H9 (cell line): ENCODE measurements at places on chromosomes 5 and 9.

DNA sequence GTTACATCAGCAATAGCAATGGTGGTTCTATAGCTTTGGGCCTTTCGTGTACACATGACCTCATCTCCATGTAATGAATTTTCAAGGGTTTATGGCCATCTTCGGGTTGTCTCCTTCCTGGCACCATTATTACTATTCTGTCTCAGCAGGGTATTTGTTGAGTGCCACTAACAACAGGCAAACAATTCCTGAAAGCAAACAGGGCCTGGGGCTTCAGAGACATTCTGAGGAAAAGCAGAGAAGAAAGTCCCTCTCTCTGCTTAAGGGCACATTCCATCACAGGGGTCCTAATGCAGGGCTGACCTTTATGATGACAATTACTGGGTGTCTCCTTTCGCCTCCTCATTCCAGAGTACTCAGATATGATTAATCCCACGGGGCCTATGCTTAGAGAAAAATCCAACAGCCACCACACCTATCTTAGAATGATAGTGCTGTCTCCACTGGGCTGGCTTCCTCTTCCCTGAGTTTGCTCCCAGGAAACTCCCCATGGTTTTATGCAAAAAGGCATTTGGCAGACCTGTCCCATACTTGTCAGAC is 540.2 kb upstream of the ZNF462 start:
- DNase-seq: no peak
- H3K27me3 ChIP-seq: no peaks in the 10 kb centered on the region
- no peaks in the 10 kb centered on the region for H3K36me3 ChIP-seq
- H3K4me3 ChIP-seq: no peak overlapping the region

- no peak overlapping the region for H3K27ac ChIP-seq
- no peaks in the 10 kb centered on the region for H3K4me1 ChIP-seq
- no peaks in the 10 kb centered on the region for H3K27me3 ChIP-seq
- no peak overlapping the region for H3K4me3 ChIP-seq
- H3K36me3 ChIP-seq: no peaks in the 10 kb centered on the region
Observed at GRCh38 chr5:18023275-18023674, 389.0 kb downstream of the TAF11L14 start.

DNA sequence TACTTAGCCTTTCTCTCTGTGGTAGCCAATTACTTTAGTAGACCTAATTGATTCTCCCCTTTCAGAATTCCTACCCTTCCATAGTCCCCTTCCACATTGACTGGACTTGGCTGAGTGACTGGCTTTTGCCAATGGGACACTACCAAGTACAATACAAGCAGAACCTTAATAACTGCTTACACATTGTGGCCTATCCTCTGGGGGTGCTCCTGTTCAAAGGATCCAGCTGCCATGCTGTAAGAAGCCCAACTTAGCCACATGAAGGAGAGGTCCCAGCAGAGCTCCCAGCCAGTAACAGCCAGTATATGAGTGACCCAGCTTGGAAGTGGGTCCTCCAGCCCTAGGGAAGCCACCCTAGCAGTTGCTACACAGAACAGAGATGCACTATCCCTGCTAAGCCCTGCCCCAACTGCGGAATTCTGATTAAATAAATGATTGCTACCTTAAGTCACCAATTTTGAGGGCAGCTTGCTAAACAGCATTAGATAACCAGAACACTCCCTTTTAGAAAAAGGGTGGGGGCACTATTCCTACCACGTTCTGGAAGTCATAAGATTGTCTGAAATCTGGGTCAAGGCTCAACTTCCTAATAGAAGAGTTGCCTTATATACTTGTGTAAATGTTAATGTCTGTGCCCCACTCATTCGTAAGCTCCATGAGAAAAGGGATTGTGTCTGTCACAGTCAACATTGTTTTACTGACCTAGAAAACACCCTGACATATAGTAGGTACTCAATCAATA is 11.1 kb upstream of the APTX start:
- 0 out of 2 replicates have a peak, but pooled peaks cover 3% of the 10 kb centered on the region for H3K4me1 ChIP-seq
- DNase-seq: no peak
- H3K27me3 ChIP-seq: no peaks in the 10 kb centered on the region
- no peak overlapping the region for H3K27ac ChIP-seq
- H3K4me3 ChIP-seq: no peak overlapping the region

GRCh38 chr9:27590651-27591050 is 17.4 kb upstream of the C9orf72 start:
- H3K36me3 ChIP-seq: no peaks in the 10 kb centered on the region
- H3K4me1 ChIP-seq: no peaks in the 10 kb centered on the region
- H3K27me3 ChIP-seq: no peaks in the 10 kb centered on the region
- no peak overlapping the region for H3K4me3 ChIP-seq
- H3K27ac ChIP-seq: no peak overlapping the region

- H3K4me1 ChIP-seq: peaks cover 16% of the 10 kb centered on the region
- no peaks in the 10 kb centered on the region for H3K36me3 ChIP-seq
- H3K4me3 ChIP-seq: no peak overlapping the region
- no peak overlapping the region for H3K27ac ChIP-seq
Observed at GRCh38 chr5:107501965-107502675, 168.6 kb downstream of the EFNA5 start.

DNA sequence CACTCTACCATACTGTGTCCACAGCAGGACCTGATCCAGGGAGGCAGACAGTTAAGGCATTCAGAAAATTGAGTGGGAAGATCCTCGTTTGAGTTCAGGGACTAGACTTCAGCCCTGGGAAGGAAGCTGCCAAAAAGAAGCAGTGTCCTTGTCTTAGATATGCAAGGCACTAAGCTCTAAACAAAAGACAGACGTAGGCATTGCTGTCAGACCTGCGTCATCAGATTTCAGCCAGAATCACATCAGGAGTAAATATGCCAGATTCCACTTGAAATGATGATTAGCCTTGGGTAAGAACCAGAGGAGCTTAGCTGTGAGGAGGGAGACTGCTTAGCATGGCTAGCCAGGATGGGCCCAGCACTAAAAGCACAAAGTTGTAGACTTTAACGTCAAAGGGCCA is 56.7 kb downstream of the MAMDC2 start:
- H3K4me3 ChIP-seq: no peak overlapping the region
- H3K27ac ChIP-seq: no peak overlapping the region
- H3K36me3 ChIP-seq: no peaks in the 10 kb centered on the region
- DNase-seq: no peak

DNA sequence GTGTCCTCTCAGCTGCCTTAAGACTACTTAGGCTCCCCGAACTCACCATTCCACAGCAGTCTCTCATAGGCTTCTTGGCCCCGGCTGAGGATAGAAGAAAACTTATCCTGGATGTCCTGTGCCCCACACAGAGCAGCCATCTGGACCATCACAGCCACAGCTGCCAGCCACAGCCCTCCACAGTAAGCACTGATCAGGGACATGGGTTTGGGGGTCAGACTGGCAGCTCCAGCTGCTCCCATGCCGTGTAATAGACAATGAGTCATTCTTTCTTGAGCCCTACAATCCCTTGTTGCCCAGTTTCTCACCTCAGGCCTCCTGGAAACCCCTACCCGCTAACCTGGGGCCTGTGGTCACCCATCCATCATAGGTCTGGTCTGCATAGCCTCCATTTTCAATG is 5.7 kb downstream of the CREB3 start:
- no peak overlapping the region for H3K4me3 ChIP-seq
- H3K27ac ChIP-seq: no peak overlapping the region
- no peaks in the 10 kb centered on the region for H3K4me1 ChIP-seq
- no peak for DNase-seq

DNA sequence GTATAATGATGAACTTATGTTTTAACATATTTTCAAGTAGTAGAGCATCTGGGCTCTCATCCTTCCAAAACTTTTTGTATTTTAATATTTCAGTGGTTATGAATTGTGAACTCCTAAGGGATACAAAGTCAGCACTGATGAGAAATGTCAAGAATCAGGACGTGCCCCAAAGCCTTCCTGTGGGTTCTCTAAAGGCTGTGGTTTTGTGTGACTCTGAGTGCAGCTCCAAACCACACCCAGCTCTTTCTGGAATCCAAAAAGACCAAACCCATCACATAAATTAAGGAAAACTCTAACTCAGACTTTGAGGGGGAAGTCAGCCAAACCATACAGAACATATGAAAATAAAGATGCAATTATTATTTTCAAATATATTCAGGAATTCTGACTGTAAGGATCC is 40.8 kb upstream of the SMU1 start:
- no peaks in the 10 kb centered on the region for H3K27me3 ChIP-seq
- H3K27ac ChIP-seq: no peak overlapping the region
- H3K36me3 ChIP-seq: no peaks in the 10 kb centered on the region; the same call in 2 of the 3 replicates
- DNase-seq: no peak
- H3K4me3 ChIP-seq: no peak overlapping the region

GRCh38 chr5:74762599-74762998 is 4.3 kb downstream of the GFM2 start:
- H3K4me1 ChIP-seq: no peaks in the 10 kb centered on the region
- H3K36me3 ChIP-seq: peaks cover 10% of the 10 kb centered on the region
- H3K4me3 ChIP-seq: no peak overlapping the region
- H3K27me3 ChIP-seq: no peaks in the 10 kb centered on the region
